T-helper 17 cell (primary cell): ENCODE measurements at places on chromosomes 6 and 20. TPM values are rescaled to one million over a fixed set of nuclear protein-coding genes. Genes with fewer than 3 reads are reported as not detected.
A peak's percentile ranks its signal among the peaks of the same experiment; 100 is the strongest.

GRCh38 chr6:112979830-112980229 lies 632.7 kb downstream of the RFPL4B start:
- H3K36me3 ChIP-seq = no peaks in the 10 kb centered on the region
- H3K4me3 ChIP-seq = no peak overlapping the region
- no peak overlapping the region for H3K27ac ChIP-seq

- no peak for DNase-seq
- no peaks in the 10 kb centered on the region for H3K27me3 ChIP-seq
- H3K4me1 ChIP-seq = peaks cover 33% of the 10 kb centered on the region
- no peak overlapping the region for H3K4me3 ChIP-seq
These were observed 100.0 kb downstream of the OR2B2 start for GRCh38 chr6:27812078-27812804.

DNA sequence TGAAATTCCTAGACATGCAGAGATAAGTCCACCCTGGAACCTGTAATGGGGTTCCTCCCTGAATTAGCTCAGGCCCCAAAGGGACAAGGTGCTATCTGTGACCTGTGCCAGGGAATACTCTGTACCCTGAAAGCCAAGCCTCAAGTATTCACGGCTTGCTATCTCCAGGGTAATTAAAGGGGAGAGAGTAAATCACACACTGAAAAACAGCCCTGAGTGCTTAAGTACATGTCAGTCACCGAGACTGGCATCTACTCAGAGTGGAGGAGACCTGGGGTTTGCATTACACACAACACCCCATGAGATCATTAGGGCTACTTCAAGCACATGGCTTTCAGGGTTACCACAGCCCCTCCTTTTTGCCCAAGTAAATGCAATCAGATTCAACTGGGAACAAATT lies 188.1 kb downstream of the CD83 start:
- H3K4me3 ChIP-seq = no peak overlapping the region
- H3K4me1 ChIP-seq = no peaks in the 10 kb centered on the region
- peaks cover 32% of the 10 kb centered on the region for H3K27me3 ChIP-seq
- no peaks in the 10 kb centered on the region for H3K36me3 ChIP-seq

- no peak for DNase-seq
- H3K27ac ChIP-seq = no peak overlapping the region
- peak overlapping the region; percentile 66 for H3K4me3 ChIP-seq
- H3K27me3 ChIP-seq = peaks cover 22% of the 10 kb centered on the region
- H3K36me3 ChIP-seq = peaks cover 2% of the 10 kb centered on the region
These were observed 1.4 kb downstream of the WFDC2 start for GRCh38 chr20:45470937-45471336.

DNA sequence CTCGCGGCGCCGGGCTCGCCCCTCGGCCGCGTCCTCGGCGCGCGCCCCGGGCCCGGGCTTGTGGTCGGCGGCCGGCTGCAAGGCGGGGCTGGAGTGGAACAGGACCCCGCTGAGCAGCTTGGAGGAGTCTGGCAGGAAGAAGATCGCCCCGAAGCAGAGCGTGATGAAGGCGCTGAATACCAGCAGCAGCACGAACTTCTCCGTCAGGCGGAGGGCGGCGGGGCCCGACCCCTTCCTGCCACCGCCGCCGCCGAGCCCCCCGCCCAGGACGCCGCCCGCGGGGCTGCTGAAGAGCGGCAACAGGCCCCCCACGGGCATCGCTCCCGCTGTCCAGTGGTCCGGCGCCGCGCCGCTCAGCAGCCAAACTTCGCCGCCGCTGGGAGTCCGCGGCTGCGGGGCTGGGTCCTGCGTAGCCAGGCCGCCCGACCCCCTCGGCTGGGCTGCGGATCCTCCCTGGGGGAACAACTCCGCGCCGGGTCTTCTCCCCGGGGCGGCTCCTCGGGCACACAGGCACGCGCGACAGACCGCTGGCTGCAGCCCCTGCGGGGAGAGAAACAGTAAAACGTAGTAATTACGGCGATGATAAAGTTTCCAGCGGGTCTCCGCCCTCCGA lies 707 bp downstream of the MAN1A1 start:
- H3K27ac ChIP-seq = peak overlapping the region; percentile 89
- H3K36me3 ChIP-seq = no peaks in the 10 kb centered on the region
- H3K4me3 ChIP-seq = peak overlapping the region; percentile 95
- peaks cover 28% of the 10 kb centered on the region for H3K4me1 ChIP-seq
- DNase-seq = peak; percentile 22

- no peak overlapping the region for H3K4me3 ChIP-seq
- H3K27me3 ChIP-seq = peaks cover 51% of the 10 kb centered on the region
- no peak overlapping the region for H3K27ac ChIP-seq
- DNase-seq = no peak
- H3K36me3 ChIP-seq = no peaks in the 10 kb centered on the region
- no peaks in the 10 kb centered on the region for H3K4me1 ChIP-seq
These were observed 101.8 kb downstream of the YTHDF1 start for GRCh38 chr20:63114006-63114692.

- no peaks in the 10 kb centered on the region for H3K36me3 ChIP-seq
- peak overlapping the region; percentile 47 for H3K4me3 ChIP-seq
- H3K4me1 ChIP-seq = peaks cover 8% of the 10 kb centered on the region
- no peak for DNase-seq
- no peak overlapping the region for H3K27ac ChIP-seq
These were observed 100.0 kb upstream of the CITED2 start for GRCh38 chr6:139474145-139475108.

The CST2 gene
- total RNA-seq = not detected

The HLA-DOB gene
- 6.6 TPM for total RNA-seq
